ENCODE measurements at places on chromosomes 11 and 22.

GRCh38 chr11:59158206-59159068, 13.5 kb upstream of the DTX4 start:
- peak; percentile 66 for DNase-seq

GRCh38 chr22:37968452-37969251, 15.2 kb downstream of the POLR2F start:
- DNase-seq = no peak

- DNase-seq = peak; percentile 77
These were observed 14.4 kb downstream of the KCNJ5 start for GRCh38 chr11:128905345-128906184.

- no peak for DNase-seq
These were observed 13.1 kb downstream of the PANX1 start for GRCh38 chr11:94141511-94142307.

GRCh38 chr11:116049383-116049782, 545.2 kb upstream of the CADM1 start:
- DNase-seq = no peak

DNA sequence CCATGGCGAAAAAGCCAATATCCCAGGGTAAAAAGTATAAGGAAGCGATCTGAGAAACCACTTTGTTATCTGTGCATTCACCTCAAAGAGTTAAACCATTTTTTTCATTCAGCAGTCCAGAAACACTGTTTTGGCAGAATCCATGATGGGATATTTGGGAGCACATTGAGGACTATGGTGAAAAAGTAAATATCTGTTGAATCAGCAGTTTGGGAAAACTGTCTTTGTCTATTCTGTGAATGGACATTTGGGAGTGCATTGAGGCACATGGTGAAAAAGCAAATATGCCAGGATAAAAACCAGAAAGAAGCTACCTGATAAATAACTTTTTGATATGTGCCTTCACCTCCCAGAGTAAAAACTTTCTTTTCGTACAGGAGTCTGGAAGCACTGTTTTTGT, 187.4 kb downstream of the OR4A47 start:
- no peak for DNase-seq

DNA sequence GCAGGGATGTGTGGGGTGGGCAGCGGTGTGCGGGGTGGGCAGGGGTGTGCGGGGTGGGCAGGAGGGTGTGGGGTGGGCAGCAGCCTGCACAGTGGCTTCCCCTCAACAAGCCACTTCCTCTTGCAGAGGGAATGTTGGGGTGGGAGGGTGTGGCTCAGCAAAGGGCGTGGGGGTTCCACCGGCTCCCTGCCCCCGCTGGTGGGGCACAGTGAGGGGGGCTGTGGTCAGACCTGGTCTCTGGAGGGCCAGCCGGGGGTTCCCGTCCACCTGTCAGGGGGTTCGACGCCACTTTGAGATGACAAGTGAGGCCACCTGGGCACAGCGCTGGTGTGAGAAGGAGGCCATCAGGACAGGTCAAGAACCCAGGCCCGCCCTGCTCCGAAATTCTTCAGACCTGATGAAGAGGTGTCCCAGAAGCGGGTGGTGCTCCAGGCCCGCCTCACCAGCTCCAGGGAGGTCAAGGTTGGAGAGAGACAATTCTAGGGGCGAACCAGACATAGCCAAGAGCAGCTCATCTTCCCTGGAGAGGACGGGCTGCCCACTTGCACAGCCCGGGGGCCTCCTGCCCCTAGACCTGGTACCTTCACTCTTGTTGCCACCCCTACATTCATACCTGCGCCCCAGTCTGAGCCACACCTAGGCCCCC, 1.3 kb downstream of the C11orf21 start:
- DNase-seq = no peak

DNA sequence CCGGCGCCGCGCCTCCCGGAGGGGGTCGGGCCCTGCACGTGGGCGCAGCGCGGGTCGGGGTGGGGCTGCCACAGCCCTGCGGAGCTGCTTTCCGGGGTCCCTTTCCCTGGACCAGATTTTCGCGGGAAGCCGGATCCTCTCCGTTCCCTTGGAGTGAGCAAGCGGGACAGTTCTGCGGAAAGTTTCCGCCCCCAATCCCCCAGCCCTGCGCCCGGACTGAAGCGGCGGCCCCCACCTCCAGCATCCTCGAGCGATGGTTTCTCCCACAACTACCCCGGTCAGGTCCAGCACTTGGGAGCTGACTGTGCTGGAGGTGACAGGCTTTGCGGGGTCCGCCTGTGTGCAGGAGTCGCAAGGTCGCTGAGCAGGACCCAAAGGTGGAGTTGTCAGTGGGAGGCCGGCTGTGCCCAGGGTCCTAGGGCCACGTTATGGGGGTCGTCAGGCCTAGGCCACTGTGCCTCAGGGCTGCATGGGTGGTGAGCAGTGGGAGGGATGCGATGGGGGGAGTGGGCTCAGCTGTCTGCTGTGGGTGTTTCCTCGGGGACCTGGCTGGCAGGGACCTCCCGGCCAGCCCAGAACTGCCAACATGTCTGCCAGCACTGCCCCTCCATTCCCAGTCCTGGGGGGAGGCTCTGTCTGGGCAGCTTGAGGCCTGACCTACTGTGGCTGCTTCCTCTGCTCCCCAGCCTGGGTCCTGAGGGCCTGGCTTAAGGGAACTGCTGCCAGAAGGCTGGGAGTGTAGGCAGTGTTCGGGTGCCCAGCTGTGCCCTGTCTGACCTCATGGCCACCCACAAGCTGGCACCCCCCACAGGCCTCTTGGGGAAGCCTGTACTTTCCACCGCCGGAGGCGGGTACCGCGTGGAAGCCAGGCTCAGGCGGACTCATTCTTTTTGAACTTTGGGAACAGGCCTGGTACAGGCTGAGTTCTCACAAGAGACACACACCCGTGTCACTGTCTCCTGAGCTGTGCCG, 726 bp downstream of the ST3GAL4 start:
- DNase-seq = peak; percentile 57

DNA sequence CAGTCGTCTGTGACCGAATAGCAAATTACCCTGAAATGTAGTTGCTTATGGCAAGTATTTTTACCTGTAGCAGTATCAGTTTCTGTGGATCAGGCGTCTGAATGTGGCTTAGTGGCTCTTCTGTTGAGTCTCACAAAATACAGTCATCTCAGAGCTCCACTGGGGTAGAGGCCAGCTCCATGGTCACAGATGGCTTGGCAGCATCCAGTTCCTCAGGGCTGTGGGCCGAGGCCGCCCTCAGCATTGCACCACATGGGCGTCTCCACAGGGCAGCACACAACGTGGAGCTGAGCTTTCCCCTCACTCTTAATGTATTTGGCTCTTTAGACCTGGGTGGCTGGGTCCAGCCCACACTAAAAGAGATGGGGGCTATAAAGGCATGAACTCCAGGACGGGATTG, 57.8 kb downstream of the SBF1 start:
- DNase-seq = no peak

- DNase-seq = no peak
These were observed 50.3 kb upstream of the MYEOV start for GRCh38 chr11:69243496-69244200.

DNA sequence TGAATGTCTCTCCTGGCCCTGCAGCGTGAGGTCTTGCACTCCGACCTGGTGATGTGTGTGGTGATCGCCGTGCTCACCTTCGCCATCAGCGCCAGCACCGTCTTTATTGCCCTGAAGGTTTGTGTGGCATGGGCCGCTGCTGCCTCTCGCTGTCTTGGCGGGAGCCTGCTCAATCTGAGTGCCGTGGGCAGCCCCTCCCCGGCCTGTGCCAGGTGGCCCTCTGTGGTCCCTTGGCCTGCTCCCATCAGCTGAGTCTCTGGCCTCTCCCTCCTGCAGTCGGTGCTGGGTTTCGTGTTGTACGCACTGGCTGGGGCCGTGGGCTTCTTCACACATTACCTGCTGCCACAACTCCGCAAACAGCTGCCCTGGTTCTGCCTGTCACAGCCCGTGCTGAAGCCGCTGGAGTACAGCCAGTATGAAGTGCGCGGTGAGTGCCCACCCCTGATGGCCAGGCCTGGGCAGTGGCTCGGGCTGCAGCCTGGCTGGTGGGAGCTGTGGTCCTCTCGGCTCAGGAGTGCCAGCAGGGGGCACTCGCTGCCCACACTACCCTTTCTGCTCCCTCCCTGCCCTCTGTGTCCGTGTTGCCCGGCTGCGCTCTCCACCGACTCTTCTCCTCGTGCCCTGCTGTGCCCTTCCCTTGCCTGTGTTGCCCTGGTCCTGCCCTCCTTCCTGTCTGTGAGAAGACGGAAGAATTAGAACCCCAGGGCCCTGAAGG, 10.2 kb downstream of the PCNX3 start:
- peak; percentile 85 for DNase-seq

DNA sequence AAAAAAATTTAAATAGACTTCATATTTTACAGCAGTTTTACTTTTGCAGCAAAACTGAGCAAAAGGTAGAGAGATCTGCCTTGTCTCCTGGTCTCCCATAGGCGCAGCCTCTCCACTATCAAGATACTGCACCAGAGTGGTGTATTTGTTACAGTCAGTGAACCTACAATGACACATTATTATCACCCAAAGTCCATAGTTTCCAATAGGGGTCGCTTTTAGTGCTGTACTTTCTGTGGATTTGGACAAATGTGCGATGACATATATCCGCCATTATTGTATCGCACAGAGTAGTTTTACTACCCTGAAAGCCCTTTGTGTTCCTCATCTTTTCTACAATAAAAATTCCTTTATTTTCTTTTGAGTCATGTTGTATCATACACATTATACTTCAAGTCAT, 153.2 kb upstream of the CCDC179 start:
- no peak for DNase-seq

GRCh38 chr22:29700206-29700899, 19.4 kb upstream of the CABP7 start:
- no peak for DNase-seq

DNA sequence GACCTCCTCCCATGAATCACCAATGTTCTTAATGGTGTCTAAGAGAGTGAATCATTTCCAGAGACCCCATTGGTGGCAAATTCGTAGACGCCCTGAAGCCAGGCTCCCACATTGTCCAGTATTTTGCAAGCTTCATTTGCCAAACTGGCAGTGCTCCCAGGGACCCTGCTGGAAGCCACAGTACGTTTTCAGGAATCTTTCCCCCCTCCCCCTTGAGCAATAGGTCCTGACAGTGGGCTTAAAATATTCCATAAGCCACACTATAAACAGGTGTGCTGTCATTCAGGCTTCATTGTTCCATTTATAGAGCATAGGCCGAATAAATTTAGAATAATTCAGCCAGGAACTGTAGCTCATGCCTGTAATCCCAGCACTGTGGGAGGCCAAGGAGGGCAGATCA, 125.3 kb downstream of the MORC2 start:
- DNase-seq = no peak

DNA sequence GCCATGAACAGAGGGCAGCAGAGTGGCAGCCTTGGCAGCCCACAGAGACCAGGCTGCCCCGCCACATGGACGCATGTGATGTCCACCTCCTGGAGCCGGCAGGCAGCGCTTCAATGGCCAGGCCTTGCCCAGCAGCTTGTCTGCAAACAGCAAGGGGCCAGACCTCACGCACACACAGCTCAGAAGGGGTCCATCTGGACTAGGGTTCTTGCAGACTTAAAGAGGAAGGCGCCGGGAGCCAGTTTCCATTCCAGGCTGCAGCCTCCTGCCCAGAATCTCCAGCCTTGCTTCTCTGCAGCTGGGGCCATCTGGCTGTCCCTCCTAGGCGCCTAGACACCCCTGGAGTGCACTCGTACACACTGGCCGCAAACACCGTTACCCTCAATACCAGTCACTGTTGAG, 91.9 kb upstream of the TMEM45B start:
- no peak for DNase-seq

GRCh38 chr22:29081517-29082236, 8.8 kb downstream of the KREMEN1 start:
- no peak for DNase-seq

DNA sequence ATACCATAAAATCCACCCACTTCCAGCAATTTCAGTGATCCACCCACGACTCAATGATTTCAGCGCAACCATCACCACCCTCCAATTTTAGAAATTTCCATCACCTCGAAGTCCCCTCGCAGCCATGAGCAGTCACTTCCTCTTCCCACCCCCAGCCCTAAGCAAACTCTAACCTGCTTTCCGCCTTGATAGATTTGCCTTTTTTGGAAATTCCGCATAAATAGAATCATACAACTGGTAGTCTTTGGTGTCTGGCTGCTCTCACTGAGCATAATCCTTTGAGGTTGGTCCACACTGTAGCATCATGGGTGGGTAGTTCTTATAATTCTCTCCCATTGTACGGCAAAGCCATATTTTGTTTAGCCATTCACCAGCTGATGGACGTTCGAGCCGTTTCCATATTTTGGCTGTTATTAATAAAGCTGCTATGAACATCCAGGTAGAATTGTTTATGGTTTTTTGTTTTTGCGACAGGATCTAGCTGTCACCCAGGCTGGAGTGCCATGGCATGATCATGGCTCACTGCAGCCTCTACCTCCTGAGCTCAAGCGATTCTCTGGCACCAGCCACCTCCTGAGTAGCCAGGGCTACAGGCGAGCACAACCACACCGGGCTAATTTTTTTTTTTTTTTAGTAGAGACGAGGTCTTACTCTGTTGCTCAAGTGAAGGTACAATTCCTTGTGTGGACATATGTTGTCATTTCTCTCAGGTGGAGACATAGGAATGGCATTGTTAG, 16.0 kb downstream of the PIM3 start:
- DNase-seq = peak; percentile 81

DNA sequence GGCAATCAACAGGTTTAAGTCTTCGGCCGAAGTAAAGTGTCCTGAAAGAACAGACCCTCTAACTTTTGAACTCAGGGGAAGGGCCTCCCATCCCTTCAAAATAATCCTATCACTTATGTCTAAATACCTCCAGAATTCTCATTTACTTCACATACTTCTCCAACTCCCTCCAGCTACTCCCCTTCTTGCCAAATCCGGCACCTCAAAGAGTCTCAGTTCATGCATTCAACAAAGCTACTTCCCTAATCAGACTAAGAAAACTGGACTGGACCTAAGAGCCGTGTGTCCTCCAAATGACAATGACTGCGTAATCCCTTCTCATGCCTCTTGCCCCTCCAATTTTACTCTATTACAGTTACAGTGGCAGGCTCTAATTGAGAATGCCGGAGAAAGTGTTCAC, 1.3 kb downstream of the DDB1 start:
- DNase-seq = no peak

- no peak for DNase-seq
These were observed 110.0 kb downstream of the TIMP3 start for GRCh38 chr22:32911503-32911902.

DNA sequence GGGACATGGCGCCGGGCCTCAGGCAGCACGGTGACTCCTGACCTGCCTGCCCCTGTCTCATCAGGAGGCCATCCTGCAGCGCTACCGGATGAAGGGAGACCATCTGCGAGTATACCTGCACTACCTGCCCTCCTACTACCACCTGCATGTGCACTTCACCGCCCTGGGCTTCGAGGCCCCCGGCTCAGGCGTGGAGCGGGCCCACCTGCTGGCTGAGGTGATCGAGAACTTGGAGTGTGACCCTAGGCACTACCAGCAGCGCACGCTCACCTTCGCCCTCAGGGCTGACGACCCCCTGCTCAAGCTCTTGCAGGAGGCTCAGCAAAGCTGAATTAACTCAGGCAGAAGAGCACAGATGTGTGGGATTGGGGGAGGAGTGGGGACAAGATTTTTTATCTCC, 10.2 kb upstream of the ST3GAL4 start:
- DNase-seq = no peak

GRCh38 chr22:24996420-24996952, 44.0 kb downstream of the KIAA1671 start:
- DNase-seq = no peak

GRCh38 chr11:10654811-10655150, 38.8 kb downstream of the IRAG1 start:
- DNase-seq = no peak

- DNase-seq = no peak
These were observed 34.4 kb upstream of the FJX1 start for GRCh38 chr11:35583843-35584242.

GRCh38 chr11:121721961-121722360, 269.2 kb upstream of the SORL1-AS1 start:
- DNase-seq = no peak

- no peak for DNase-seq
These were observed 7.6 kb upstream of the NDUFV1 start for GRCh38 chr11:67599149-67599548.

All from GM13976 (cell line).